Stromal cell of bone marrow (primary cell): ENCODE measurements at places on chromosomes 2 and 18.

- no peak for DNase-seq
Observed at GRCh38 chr18:43642727-43643330, 365.5 kb upstream of the SYT4 start.

GRCh38 chr18:75350857-75351256, 76.6 kb downstream of the SMIM21 start:
- no peak for DNase-seq

DNA sequence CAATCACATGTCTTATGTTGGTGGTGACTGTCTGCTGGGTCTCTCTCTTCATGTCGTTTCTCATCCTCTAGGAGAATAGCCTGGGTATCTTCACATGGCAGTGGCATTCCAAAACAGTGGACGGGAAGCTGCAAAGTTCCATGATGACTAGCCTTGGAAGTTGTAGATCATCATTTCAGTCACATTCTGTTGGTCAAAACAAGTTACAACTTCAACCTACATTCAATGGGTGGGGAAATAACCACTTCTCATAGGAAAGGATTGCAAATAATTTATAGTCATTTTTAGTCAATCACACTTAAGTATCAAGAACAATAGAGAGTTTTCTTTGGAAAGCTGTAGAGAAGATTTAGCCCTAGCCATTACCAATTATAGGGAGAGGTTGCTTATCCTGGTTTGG, 395.0 kb upstream of the CDH2 start:
- no peak for DNase-seq

DNA sequence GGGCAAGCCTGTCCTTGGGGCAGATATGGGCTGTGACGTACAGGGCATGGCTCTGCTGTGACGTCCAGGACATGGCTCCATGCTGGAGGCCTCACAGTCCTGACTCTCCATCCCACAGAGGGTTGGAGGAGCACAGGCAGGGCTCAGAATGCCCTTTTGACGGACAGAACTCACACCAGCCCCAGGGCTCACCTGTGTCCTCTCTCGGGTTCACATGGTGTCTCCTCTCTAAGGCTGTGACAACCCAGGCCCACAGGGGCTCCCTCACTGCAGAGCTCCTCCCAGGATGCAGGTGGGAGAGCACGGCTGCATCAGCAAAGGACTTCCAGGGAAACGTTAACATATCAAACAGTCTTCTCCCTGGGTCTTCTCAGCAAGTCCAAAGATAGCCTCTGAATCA, 133.8 kb downstream of the EIPR1 start:
- no peak for DNase-seq

GRCh38 chr2:150585221-150585971, 97.9 kb upstream of the RND3 start:
- DNase-seq, result no peak

- DNase-seq, result no peak
Observed at GRCh38 chr2:3827673-3828575, 124.5 kb downstream of the DCDC2C start.

- peak; percentile 92 for DNase-seq
Observed at GRCh38 chr2:157874997-157875640, 1.0 kb downstream of the ACVR1 start.
